Retina (tissue), 1 donor: ENCODE measurements at places on chromosomes 16 and 17.

DNA sequence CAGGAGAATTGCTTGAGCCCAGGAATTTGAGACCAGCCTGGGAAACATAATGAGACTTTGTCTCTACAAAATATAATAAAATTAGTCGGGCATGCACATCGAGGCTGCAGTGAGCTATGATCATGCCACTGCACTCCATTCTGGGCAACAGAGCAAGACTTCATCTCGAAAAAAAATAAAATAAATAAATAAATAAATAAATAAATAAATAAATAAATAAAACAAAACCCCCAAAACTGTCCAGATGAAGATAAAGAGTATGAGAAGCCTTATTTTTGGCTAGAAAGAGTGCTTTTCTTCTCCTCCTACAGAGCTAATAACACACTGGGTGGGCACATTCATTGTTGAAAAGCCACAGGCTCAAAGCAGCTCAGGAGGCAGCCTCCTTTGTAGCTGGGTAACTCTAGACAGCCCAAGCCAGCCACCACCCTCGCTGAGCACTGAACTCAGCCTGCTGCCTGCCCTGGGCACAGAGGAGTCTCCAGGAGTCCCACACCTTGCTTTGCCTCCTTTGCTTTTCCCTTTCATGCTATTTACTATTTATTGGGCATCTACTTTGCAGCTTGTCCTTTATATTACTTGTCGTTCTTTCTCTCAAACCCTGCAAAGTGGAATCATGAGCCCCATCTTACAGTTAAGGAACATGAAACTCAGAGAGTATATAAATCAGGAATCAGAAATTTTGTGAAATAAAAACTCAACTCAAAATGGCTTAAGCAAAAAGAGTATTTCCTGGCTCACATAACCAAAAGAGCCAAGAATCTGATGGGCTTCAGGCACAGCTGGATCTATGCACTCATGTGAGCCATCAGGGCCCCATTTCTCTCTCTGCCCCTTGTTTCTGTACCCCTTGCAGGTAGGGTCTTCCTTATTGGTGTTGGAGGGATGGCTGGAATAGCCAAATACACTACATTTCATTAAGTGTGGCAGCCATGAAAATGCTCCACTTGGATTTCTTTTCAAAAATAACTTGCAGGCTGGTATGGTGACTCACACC lies 18.1 kb upstream of the C16orf87 start:
- DNase-seq = no peak

- DNase-seq = no peak
Measured at GRCh38 chr16:70745536-70746025, 55.4 kb downstream of the VAC14 start.

DNA sequence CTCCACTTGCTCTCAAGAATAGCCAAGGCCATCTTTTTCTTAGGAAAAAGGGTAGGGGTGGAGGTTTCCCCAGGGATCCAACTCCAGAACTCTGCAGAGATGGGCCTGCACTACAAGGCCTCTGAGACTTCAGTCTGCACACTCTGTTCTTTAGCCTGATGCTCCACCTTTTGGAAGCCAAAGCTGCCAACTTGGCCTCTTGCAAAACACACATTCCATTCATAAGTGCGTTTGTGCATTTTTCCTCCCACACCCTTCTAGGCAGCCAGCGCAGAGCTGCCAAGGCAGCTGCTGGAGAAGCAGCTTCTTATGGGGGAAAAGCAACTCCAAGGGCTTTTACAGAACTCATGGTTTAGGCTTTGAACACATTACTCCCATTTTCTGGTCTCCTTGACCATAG lies 45.3 kb downstream of the REXO5 start:
- no peak for DNase-seq

GRCh38 chr17:21172846-21173245 lies 41.1 kb downstream of the TMEM11 start:
- DNase-seq = no peak

GRCh38 chr17:6279659-6280058 lies 155.3 kb downstream of the AIPL1 start:
- DNase-seq = no peak

GRCh38 chr16:19348578-19349315 lies 63.2 kb downstream of the CLEC19A start:
- peak; percentile 70 for DNase-seq

- peak; percentile 45 for DNase-seq
Measured at GRCh38 chr17:1830288-1830687, 483 bp downstream of the RPA1 start.
